ENCODE measurements at places on chromosomes 7 and 10.

- DNase-seq, result no peak
Measured at GRCh38 chr10:120420421-120420820, 36.6 kb upstream of the PLPP4 start.

DNA sequence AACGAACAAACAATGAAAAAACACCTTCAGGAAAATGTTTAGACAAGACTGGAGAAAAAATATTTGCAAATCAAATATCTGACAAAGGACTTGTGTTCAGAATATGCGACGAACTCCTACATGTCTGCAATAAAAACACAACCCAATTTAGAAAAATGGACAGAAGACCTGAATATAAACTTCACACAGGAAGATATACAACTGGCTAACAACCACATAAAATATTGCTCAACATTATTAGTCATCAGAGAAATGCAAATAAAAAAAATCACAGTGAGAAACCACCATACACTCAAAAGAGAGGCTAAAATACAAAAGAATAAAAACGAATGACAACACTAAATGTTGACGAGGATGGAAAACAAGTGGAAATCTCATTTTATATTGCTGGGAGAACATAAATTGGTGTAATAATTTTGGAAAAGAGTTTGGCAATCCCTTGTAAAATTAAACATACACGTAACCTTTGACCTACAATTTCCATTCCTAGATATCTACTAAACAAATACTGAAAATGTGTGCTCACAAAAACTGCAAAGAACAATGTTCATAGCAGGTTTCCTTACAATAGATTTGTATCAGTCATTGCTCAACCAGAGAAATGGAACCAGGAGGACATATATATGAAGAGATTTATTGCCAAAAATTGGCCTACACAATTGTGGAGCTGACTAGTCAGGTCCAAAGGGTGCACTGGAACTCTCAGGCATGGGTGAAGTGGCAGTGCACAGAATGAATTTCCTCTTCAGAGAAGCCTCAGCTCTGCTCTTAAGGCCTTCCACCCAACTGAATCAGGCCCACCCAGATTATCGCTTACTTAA is 82.9 kb upstream of the OGDHL start:
- no peak for DNase-seq

DNA sequence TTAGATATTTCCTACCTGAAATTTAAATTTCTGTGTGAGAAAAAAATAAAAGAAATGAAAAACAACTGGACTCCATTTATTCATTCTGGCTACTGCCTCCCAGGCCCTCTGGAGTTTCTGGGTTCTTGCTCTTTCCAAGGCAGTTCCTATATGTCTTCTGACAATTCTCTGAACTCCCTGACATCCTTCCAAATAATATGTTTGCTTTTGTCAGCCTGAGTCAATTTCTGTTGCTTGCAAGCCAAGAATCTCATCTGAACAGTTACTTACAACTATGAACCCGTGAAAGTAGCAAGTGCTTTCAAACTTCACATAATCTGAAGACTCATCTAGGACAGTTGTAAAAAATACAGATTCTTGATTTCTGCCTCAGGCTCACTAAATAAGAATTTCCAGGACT is 216.7 kb upstream of the NPVF start:
- no peak for DNase-seq

- DNase-seq, result no peak
Measured at GRCh38 chr10:43082087-43082486, 5.2 kb downstream of the RET start.

GRCh38 chr10:6082496-6083395 is 6.1 kb upstream of the RBM17 start:
- DNase-seq, result no peak

DNA sequence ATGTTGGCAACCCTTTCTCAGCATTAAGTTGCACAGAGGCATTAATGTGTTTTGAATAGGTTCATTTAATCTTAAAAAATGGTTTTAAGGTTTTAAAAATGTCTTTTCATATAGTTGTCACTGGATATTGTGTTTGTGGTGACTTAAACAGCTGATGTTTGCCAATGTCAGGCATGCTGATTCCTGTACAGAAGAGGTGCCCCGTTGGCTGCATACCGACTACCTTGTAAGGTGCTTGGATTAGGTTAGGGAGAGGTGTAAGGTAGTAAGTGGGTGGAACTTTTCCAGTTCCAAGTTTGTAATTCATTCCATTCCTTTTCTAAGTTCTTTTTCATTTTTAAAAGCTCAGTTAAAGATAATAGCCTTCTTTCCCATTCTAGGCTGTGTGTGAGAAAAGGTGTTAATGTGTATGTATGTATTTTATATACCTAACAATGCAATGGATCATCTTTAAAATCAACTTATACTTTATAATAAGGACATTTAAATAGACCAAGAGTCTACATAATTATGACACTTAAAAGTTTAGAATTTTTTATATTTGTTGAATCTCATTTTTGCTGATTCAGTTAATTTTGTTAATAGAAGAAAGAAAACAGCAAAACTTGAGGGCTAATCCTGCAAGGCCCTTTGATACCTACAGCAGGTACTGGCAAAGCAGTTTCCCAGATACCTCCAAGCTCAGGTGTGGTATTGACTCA is 155.2 kb downstream of the LCOR start:
- DNase-seq, result no peak

GRCh38 chr7:7858559-7858958 is 110.0 kb upstream of the GLCCI1 start:
- DNase-seq, result no peak

- no peak for DNase-seq
Measured at GRCh38 chr7:55568613-55569268, 3.6 kb downstream of the VOPP1 start.

DNA sequence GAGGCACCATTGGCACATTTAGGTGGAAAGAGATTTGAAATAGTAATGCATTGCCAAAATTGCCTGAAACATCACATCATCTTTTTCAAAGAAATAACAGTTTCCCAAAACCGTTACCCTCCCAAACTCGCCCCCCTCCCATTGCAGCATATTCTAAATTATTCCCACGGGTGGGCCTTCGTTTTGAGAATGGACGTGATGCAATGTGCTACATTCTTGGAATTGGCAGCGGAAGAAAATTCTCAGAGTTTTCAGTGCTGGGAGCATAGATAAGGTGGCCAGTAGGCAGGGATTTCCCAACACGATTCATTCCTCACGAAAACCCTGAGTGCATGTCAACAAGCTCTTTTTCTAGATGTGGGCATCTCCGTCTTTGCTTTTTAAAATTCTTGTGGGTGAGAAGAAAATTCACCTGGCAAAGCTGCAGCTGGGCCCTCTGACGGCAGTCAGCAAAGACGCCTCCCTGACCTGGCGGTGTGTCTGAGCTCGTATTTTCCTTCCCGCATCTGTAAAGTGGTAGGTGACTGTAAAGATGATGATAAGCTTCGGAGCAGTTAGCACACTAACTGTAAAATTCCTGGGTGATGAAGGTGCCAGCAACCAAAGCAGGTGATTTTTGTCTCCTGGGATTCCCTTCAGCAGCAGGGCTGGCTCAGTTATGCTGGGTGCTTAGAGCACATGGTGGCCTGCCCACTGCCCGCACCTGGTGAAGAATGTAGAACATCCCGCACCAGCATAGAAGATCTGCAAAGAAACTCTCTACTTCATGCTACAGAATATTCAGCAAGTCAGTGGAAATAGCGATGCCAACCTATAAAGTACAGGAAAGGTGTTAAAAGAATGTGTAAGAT is 141.9 kb upstream of the KLF6 start:
- no peak for DNase-seq

DNA sequence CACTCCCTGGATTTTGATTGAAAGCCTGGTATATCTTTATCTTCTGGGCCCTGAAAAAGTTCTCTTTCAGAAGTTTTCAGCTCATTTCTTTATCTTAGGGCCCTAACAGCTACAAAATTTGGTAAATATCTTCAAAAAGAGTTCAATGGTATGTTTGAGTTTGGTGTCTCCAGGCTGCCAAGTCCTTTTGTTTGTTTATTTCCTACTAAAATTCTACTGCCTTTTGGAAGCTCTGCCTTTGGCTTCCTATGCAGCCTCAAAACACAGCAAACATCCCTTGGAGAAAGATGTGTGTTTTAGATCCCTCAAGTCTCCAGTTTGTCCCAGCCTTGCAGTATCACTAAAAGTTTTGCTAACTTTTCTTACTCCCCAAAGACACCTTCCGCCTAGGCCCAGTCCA is 146.8 kb downstream of the LRRTM3 start:
- no peak for DNase-seq

- no peak for DNase-seq
Measured at GRCh38 chr7:100051611-100052010, 2.0 kb downstream of the ZSCAN21 start.

- no peak for DNase-seq
Measured at GRCh38 chr10:104326991-104327610, 11.2 kb downstream of the ITPRIP start.

DNA sequence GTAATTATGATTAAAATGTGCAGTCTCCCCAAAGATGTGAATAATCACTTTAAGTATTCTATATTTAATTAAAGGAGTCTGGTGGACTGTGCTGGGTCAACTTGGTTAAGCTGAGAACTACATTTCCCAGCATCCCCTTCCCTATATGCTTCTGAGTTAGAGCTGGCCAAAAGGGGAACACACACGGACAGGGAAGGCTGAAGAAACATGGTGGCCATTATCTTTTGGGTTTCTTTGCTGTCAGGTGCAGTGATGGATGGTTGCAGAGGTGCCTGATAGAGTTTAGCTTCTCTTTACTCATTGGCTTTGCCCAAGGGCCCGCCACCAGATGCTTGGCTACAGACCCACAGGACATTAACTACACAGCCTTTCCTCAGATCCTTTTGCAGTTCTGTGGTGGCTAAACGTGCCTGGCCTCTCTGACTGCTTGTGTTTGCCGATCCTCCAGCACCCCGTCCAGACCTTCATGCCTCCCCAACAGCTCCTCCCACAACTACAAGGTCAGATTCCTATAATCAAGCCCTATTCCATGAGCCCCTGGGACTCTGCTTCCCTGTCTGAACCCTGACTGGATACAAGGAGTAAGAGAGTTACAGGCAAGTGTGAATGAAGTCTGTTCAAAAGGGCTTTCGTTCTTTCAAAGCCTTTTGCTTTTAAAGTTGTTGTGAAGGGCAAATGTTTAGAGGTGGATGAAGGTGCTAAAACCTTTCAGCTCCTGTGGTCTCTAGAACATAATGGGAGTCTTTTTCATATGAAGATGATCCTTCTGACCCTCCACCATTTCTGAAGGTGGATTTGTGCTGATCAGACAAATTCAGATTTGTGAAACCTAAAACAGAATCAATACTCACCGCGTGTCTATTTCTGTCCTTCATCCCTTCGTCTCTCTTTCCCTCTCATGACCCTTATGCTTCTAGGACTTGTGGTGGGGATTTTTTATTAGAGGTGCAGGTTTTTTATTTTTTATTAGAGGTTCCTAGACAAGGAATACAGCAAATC is 21.5 kb downstream of the BUB3 start:
- no peak for DNase-seq

DNA sequence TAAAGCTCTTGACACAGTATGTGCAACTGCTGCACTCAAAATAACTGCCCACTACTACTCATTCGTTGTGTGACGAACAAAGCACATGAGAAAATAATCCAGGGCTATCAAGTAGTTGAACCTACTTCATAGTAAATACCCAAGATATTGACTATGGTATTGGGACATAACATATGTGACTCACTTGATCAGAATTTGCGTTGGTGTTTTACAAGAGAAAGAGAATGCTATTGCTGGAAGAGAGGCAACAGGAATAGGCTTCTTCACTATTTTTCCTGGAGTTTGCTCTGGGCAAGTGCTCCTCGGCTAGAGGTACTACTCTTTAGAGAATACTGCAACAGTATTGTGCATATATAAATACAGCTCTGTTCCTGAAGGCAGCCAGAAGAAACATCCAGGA is 2.5 kb downstream of the DGKB start:
- no peak for DNase-seq

DNA sequence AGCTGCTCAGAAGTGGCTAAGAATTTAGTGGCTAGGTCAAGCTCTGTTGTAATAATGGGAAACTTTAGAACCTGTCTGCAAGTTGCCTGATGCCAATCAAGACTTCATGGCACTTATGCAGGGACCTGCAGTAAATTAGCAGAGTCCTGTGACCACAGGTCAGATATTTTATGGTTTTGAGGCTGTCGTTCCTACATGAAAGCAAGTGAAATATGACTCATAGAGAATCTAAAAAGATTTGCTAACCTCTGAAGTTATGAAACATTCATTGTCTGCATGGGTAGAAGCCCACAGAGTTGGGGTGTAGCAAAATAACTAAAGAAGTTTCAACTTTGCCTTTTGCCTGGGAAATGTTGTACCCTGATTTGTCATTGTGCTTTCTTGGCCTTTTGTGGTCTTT is 32.3 kb downstream of the SLC39A12 start:
- DNase-seq, result no peak

DNA sequence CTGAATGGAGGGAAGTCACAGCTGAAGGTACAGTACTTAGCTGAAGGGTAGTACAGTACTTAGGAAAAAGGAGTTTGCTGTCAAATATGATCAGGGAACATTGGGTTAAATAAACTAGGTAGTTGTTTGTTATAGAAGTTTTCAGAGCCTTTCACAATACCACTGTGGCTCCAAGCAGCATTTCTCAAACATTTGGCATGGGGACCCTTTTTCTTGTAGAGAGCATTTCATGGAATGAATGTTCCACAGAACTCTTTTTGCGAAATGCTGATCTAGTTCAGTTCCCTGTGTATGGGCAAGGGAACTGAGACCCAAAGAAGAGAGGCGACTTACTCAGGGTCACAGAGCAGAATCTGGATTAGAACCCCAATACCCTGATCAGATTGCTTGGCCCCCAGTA is 31.5 kb upstream of the DDX50 start:
- DNase-seq, result no peak

GRCh38 chr7:9250876-9251275 is 817.5 kb downstream of the NXPH1 start:
- DNase-seq, result no peak

DNA sequence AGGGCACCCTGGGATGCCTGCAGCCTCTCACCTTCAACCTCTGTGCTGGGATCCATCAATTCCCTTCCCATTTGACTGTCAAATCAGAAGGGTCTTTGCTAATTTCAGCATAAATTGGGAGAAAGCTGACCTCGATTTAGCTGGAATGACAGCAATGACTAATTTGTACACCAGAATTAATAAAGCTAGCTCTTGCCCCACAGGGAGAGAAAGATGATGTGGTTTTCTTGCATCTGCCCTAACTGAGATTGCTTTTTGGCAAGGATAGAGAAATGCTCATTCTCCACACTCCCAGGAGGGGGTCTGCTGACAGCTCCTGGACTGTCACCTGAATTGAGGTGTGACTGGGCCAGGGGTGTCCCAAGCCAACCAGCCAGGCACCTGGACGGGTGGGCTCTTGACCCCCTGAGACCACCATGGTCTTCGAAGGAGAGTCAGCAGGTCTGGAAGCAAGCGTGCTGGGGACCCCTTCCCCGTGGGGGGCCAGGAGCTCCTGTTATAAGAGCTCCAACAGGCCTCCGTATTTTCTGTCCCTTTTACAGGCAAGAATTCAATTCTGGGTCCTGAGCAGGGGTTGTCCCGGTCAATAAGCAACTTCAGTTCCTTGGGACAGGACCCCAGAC is 42.1 kb downstream of the RBM17 start:
- no peak for DNase-seq

DNA sequence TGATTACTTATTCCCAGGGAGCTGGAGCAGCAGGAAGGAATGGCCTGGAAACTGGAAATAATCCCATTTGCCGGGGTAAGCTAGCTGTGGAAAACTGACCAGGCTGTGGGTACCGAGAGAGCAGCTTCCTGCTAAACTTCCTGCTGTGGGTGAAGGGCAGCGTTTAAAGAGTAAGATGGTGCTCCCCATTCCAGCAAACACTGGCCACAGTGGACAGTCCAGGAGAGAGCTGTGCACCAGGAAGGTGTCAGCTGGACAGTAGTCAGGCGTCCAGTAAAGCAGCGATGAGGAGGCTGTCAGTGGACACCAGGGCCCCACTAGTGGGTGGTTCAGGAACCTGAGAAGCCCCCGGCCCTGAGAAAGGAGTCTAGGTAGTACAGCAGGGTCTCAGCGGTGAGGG is 55.4 kb downstream of the TBXAS1 start:
- no peak for DNase-seq
